Vagina (tissue), 2 donors: ENCODE measurements at places on chromosomes 4 and X. TPM values are rescaled to one million over a fixed set of nuclear protein-coding genes. Genes with fewer than 3 reads are reported as not detected.

- DNase-seq: no peak
Measured at GRCh38 chr4:75180790-75181776, 248.2 kb downstream of the PARM1 start.

The HELT gene
- total RNA-seq: not detected

DNA sequence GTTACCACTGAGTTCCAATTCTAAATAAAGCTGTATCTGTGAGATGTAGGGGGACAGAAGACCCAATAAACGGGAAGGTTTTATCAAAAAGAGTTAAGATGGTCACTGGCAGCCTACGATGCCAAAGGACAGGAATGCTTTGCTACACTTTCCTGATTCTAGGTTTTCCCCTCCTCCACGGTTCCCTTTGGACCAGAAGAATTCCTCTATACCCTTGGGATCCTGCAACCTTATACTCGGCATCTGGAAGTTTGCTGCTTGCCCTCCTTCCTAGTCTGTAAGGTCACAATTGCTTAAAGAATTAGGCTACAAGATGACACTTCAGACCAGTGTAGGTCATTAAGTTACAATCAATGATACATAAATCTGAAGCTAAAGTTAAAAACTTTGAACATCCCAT lies 64.3 kb downstream of the SCML2 start:
- no peak for DNase-seq

GRCh38 chr4:7664106-7664505 lies 229.4 kb upstream of the PSAPL1 start:
- no peak for DNase-seq

DNA sequence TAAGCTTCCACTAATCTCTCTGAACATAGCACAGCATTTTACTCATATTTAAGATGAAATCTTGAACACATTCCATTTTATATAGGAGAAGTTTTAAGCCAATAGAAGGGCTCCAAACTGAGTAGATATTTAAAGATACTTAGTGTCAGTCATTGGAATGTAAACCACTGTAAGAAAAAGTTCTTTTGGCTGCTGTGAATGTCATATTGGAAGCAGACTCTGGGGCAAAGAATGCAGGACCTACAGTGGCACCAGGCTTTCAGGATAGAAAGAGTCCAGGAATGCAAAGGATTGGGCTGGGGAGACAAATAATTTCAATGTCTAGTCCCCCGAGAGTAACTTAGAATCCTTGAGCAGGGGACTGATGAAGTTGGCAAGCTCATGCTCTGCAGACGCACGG lies 1047.7 kb downstream of the STIM2 start:
- DNase-seq: no peak

The FMR1NB gene
- not detected for total RNA-seq

The GUCY1B1 gene
- total RNA-seq: 22.8 TPM
